ENCODE measurements at places on chromosomes 12 and 14.

DNA sequence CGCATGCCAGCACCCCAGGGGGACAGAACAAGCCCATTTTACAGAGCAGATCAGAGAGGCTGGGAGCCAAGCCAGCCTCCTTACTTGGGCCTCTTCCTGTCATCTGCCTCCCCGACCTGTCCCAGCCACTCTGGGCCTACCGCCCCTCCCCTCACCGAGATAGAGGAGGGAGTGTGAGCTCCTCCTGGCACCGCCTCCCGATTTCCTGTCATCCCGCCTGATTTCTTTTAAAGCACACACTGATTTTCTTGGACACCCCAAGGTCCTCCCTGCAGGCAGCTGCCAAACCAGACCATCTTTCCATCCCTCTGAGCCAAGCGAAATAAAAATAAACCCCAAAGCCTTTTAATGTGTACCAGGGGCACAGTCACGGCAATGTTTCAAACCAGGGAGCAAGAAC lies 108.4 kb downstream of the RFLNA start:
- DNase-seq, result no peak

- DNase-seq, result peak; percentile 4
Measured at GRCh38 chr14:72049462-72049861, 117.2 kb downstream of the RGS6 start.

GRCh38 chr12:25959071-25959961 lies 834 bp downstream of the RASSF8 start:
- peak; percentile 77 for DNase-seq

DNA sequence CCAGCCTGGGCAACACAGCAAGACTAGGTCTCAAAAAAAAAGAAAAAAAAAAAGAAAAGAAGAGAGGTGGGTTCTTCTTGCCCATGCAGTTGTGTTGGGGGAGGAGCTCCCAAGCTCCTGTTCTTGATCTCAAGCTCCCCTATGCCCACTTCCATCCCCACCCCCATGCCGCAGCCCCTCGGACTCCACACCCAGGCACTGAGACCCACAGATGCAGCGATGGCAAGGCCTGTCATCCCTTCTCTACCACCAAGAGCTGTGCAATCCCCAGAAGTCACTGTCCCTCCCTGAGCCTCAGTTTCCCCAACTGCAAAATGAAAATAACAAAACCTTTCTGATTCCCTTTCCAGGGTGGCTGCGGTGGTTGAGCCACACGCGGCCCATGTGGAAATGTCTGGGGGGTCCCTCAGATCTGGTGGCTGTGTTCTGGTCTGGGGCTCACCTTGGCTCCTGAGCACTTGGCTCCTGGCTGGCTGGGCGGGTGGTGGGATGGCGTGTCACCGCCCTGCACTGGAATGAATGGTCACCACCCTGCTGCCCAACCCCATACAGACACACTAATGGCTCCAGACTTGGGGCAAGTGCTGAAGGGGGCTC lies 22.6 kb upstream of the KIF26A start:
- DNase-seq, result no peak

GRCh38 chr14:91866061-91866460 lies 1.3 kb downstream of the TC2N start:
- DNase-seq, result peak; percentile 15

- DNase-seq, result no peak
Measured at GRCh38 chr14:22381408-22381760, 207.6 kb downstream of the DAD1 start.

DNA sequence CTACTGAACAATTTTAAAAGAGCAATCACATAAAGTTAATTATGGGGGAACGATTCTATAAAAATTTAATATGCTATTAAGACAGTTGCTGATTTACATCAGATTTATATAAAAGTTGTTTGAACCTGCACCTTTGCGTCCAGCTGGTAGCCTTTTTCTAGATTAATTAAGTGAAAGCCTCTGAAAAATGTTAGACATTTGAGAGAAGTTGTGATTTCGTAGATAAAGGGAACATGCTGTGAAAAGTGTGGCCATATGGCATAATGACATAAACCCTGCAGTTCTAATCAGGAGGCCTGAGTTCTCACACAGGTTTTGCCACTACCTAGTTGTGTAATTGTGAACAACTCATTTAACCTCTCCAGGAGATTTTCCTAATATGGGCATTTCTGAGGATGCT lies 187.2 kb downstream of the TMTC2 start:
- DNase-seq, result no peak

- no peak for DNase-seq
Measured at GRCh38 chr12:91603060-91603459, 420.4 kb upstream of the DCN start.

- DNase-seq, result no peak
Measured at GRCh38 chr12:128729628-128730121, 94.1 kb downstream of the SLC15A4 start.

DNA sequence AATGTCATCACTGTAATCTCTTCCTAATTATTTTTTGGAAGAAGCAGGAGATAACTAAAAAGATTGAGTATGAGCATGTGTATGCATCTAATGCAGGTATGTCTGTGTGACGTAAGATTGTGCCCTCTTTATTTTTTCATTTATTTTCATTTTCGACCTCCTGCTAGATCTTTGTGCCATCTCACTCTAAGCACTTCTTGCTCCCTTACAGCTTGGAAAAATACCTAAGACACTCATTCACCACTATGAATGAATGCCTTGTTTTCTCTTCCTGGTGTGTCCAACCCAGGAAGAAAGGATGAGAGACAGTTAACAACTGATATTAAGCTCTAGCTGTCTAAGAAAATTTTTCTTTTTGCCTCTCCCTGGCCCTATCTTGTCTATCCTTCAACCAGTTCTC lies 76.8 kb upstream of the CISTR start:
- peak; percentile 28 for DNase-seq

DNA sequence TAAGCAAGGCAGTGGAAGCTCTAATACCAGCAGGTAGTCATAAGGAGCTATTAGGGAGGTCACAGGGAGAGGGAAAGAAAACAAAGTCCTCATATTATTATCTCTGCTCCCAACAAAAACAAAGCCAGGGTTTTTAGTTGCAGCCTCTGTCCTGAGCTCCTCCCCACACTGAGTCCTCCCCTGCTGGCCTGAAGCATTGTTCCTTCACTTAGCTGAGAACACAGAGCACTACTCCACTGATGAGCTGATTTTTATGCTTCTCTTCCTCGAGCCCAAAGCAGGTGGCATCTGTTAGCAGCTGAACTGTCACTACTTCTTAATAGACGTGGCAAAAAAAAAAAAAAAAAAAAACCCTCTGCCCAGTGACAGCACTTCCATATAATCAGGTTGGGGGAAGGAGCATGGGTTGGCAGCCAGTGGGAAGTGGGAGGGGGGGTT lies 10.5 kb upstream of the STAC3 start:
- DNase-seq, result no peak

GRCh38 chr12:128578045-128578444 lies 245.7 kb downstream of the SLC15A4 start:
- DNase-seq, result no peak

- no peak for DNase-seq
Measured at GRCh38 chr14:99668307-99669295, 15.5 kb upstream of the CYP46A1 start.

DNA sequence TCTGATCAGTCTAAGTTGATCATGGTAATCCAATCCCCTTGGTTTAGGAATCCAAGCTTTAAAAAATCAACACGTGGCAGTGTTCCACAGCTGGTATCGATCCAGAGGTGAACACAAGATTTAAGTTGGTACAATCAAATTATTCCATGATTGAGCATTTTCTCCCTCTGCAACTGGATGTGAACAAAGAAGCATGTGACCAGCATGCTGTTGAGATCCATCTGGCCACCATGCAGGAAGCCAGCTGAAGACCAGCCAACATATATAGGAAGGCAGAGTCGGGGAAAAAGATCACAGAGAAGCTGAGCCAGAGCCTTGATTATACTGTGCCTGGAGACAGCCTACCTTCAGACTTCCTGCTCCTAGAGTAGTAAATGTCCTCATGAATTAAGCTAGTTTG lies 158.3 kb downstream of the SEC23A start:
- DNase-seq, result no peak

DNA sequence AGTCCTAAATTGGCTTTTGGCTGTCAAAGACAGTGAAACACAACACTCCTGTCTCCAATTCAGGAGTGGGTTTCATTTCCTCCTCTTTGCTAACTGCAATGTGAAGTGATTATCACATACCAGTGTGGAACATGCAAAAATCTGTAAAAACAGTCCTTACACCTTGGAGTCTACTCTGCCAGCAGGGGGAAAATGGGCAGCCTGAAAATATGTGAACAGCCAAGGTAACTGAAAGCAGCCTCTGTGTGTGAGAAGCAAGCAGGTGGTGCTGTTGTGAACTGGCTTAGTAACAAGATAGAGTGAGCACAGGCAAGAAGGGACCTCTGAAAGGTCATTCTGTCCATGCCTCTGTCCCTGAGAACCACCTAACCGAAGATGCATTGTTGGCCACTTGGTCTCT lies 6.0 kb downstream of the PRMT8 start:
- DNase-seq, result peak; percentile 42

DNA sequence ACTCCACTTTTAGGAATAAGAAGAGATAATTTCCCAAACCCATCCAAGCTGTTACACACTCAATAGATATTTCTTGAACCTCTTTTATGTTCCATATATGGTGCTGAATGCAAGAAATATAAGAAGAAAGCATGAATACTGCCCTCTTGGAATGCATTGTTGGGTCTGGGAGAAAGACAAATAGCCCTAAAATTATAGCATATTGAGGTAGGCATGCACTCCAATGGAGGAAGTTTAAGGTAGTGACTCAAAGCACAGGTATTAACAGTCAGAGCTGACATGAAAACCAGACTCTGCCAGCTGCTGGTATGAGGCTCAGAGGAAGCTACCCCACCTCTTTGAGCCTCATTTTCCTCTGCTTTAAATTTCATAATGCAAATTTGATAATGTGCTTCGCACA lies 261.3 kb upstream of the NOS1 start:
- peak; percentile 88 for DNase-seq

- DNase-seq, result no peak
Measured at GRCh38 chr12:104470521-104470920, 13.8 kb downstream of the CHST11 start.

DNA sequence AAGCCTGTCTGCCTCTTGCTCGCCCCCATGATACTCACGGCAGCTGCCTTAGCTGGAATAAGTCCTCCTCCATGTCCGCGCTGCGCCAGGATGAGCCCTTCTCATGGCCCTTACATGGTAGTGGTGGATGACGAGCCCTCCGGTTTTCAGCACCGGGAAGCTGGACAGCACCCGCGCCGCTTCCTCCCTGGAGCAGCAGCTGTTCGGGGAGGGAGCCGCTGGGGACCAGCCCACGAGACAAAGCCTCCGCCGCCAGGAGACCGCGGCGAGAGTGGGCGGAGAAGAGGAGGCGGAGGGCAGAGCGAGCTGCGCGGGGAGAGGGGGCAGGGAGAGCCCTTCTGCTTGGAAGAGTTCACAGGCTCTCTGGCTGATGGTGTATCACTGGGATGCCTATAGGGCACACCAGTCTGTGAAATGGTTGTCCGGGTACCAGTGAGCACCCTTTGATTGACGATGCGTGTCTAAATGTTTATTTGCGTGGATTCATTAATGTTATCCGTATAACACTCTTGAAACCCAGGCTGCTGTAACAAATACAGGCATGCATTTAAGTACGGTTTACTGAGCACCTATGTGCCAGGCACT lies at the start of gene SVOP:
TSS of gene SVOP (minus strand) at position 273 of the 585 bp plus-strand sequence. CDS start at position 73, 200 bp downstream.
- DNase-seq, result peak; percentile 79

GRCh38 chr14:94285158-94285557 lies 7.9 kb downstream of the SERPINA10 start:
- no peak for DNase-seq

GRCh38 chr12:13588574-13588973 lies 392.0 kb downstream of the EMP1 start:
- no peak for DNase-seq

GRCh38 chr14:105861985-105862465 lies 335.6 kb downstream of the TMEM121 start:
- no peak for DNase-seq

- no peak for DNase-seq
Measured at GRCh38 chr12:5034603-5035002, 9.1 kb upstream of the KCNA5 start.

GRCh38 chr12:42769455-42769854 lies 179.9 kb upstream of the PRICKLE1 start:
- DNase-seq, result no peak

- DNase-seq, result peak; percentile 100
Measured at GRCh38 chr12:120231316-120232011, 30.6 kb upstream of the RPLP0 start.

DNA sequence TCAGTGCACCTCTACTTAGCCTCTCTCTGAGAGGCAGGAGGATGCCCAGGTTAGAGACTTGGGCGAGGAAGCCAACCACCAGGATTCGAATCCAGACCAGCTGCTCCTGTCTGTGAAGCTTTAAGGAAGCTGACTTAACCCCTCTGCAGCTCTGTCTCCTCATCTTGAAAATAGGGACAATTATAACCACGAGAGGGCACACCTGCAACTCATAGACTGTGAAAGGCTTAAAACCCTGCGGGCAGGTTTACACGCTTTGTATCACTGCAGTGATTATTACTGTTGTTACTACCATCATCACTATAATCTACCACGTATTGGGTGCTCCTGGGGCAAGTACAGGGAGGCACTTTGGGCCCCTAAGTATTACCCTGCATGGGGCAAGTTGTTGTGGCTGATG lies 379.8 kb downstream of the VRK1 start:
- peak; percentile 81 for DNase-seq

DNA sequence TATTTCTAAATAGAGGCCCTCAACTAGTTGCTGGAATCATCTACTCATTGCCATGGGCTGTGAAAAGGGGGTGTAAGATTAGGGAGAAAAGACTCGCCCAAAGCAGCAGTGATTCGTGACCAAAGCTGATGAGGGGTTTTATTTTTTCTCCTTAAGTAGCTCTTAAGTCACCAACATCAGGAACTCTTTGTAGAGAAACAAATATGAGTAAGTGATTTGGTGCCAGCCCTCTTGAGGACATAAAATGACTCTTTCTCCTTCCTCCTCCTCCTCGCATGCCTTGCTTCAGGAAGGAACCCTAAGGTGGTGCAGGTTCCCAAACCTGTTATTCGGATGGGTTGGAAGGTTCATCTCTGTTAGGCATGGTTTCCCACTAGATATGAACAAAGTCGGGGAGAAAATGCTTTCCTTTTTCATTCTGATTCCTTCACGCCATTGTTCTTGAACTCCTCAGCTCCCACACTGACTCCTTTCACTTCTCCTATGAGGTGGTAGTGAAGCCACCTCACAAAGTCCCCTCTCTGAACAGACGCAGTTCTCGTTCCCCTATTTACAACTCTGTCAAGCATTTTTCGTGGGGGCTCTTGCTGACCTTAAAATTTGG lies 113.4 kb downstream of the ETV6 start:
- no peak for DNase-seq

GRCh38 chr14:63401646-63402045 lies 82.9 kb upstream of the GPHB5 start:
- DNase-seq, result no peak

- no peak for DNase-seq
Measured at GRCh38 chr12:118288174-118288573, 84.5 kb downstream of the TAOK3 start.

- DNase-seq, result no peak
Measured at GRCh38 chr12:45292486-45293195, 76.7 kb downstream of the ANO6 start.

GRCh38 chr12:1530592-1531152 lies 63.7 kb downstream of the FBXL14 start:
- DNase-seq, result no peak
